Right renal pelvis (tissue), 4 donors: ENCODE measurements at places on chromosomes 1 and 21.
A peak's percentile ranks its signal among the peaks of the same experiment; 100 is the strongest.

DNA sequence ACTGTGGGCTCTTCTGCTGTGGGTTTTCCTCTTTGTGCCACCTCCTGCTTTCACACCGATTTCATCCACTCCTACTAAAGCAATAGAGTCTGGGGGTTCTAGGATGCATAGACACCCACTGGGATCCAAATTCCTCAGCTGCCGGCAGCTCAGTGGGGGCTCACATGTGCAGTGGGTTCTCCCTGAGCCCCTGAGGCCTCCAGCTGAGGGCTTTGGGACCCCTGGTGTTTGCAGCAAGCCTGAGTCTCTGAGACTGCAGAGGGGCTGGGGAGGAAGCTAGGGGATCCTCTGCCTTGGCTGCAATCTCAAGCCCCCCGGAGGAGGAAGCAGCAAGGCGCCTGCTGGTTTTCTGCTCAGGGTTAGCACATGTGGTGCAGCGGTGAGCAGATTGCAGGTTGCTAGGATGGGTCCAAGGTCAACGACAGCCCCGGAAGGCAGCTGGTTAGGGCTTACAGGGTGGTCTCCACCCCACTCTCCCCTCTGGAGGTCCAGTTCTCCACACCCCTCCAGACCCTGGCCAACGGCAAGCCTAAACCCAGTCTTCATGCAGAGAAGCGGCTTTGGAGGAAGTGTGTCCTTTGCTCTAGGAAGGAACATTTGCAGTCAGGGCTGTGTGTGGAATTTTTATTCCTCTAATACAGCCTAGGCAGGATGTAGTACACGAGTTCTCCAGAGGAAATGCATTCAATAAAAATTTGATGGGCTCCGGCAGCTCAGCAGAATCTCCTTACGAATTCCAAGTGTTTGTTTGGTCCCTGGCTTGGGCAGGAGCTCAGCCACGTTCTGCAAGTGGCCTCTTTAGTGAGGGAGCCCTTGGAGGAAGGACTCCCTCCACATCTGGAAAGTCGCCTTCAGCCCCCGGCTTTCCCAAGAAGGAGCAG lies 269.1 kb upstream of the VAMP3 start:
- no peak for DNase-seq

DNA sequence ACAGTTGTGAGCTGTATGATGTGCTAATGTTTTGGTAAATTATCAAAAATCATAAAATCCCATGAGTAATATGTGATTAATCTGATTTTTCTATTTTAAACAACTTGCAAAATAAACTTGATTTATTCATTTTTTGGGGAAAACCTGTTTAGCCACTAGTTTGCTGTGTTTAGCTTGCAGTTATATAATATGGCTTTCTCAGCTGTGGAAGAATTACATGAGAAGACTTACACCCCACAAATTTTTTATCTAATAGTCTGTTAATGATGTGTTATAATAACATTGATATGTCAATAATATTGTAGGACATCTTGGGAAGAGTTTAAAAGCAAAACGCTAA lies 2.4 kb upstream of the ERRFI1 start:
- DNase-seq: no peak

GRCh38 chr1:41802532-41803501 lies 115.9 kb downstream of the HIVEP3 start:
- no peak for DNase-seq

GRCh38 chr1:152043870-152044269 lies 7.1 kb upstream of the S100A11 start:
- DNase-seq: no peak

GRCh38 chr1:229248821-229249817 lies 21.8 kb upstream of the RAB4A start:
- DNase-seq: no peak

DNA sequence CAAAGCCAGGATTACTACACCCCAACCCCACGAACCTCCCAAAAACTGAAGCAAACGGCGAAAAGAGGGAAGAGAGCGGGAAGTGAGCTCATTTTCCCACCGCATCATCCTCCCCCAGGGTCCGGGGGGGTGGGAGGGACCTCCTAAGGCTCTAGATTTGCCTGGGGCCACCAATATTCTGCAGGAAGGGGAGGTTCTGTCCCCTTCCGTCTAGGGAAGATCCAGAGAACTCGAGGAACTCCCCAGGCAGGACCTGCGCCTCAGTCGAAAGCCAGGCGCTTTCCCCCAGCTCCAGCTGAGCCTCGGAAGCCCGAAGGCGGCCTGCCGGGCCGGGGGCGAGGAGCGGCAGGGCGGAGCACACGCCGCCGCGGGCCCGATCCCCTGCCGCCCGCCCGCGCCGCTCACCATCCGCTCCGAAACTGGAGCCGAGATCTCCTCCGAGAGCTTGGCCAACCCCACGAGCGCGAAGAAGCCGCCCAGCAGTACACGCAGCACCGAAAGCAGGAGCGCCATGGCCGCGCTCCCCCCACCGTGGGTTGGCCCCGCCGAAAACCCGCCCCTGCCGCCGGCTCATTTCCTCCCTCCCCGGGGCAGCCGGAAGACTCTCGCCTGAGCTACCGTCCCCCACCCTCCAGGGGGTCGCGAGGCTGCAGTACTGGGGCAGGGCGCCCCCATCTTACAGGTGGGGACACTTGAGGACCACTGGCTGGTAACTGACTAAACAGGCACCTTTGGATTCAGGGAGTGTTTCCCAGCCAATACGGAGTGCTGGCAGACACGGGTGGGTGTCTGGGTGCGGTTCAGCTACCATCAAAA lies at the start of gene TMEM35B:
TMEM35B (minus strand) TSS at position 555 of the 816 bp plus-strand sequence; CDS start at position 513, 42 bp downstream.
- DNase-seq: peak; percentile 32

- no peak for DNase-seq
These were observed 91.4 kb upstream of the LYPLAL1 start for GRCh38 chr1:219081943-219082925.

DNA sequence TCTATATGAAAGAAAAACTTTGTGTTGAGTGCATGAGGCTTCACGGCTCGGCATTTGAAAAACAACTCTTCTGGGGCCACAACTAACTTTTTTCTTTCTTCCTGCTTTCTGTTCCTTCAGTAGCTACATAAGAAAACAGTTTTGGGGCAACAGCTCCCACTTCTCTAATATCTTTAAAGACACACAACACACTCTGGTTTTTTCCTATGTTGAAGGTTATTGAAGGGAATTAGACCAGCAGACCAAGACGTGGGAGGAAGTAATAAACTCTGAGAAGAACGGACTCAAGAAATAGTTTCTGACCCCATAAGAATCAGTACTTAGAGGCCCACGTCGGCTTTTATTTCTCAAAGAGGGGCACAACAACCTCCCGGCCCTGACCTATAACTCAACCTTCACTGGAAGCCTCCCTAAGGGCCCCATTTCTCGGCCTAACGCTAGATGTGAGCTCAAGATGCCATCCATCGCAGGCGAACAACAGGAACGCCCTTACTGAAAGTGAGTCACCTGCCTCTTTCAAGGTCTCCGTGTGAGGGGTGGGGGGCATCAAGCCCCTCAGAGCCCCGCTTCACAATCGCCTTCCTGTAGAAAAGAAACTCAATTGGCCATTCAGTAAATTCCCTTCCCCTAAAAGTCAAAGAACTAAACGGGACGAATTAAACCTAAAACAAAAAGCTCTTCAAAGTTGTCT lies 844 bp downstream of the ZMYM6 start:
- DNase-seq: peak; percentile 5

DNA sequence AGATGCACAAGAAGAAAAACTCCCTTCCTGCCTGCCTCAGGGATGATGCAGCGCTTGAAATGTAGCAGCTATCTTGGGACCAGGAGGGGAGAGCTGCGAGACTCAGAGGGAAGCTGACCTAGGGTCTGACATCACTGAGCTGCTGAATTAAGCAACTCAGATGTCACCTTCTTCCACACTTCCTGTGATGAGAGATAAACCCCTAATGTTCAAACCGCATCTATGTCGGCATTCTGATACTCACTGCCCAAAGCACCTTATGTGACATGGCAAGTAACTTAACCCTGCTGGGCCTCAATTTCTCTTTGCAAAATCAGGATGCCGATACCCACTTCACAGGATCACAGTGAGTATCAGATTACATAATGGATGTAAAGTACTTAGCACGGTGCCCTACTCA lies 9.1 kb upstream of the AK2 start:
- DNase-seq: no peak

- DNase-seq: no peak
These were observed 47.8 kb downstream of the AZIN2 start for GRCh38 chr1:33128781-33129180.

DNA sequence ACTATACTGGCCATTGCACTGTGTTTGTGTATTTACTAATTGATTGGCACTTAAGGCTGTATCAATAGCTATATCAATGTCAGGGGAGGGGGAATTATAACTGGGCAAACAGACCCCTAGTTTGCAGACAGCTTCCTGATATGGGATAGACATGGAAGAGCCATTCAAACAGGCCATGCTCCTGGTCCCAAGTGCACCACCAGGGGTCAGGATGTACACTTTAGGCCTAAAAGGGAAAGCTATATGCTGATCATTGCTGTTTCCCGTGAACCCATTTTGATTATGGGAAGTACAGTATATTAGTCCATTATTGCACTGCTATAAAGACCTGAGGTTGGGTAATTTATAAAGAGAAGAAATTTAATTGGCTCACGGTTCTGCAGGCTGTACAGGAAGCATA lies 124.9 kb upstream of the BACE2 start:
- DNase-seq: no peak

- no peak for DNase-seq
These were observed 232.3 kb downstream of the HMCN1 start for GRCh38 chr1:185966471-185966870.

DNA sequence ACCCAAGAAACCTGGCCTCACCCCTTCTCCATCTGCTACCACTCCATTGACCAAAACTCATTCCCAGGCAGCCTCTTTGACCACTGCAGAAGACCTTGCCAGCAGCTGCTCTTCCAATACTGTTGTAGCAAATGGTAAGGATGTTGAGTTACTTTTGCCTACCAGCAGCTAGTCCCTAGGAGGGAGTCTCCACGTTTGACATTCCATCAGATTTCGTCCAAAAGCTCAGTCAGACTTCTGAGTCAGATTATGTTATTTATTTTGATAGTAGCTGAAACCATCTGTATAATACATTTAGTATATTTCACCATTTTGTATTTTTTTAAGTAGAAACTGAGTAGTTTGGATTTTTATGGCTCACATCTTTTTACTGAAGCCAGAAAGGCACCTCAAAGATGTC lies 51.5 kb upstream of the WNT2B start:
- DNase-seq: no peak

DNA sequence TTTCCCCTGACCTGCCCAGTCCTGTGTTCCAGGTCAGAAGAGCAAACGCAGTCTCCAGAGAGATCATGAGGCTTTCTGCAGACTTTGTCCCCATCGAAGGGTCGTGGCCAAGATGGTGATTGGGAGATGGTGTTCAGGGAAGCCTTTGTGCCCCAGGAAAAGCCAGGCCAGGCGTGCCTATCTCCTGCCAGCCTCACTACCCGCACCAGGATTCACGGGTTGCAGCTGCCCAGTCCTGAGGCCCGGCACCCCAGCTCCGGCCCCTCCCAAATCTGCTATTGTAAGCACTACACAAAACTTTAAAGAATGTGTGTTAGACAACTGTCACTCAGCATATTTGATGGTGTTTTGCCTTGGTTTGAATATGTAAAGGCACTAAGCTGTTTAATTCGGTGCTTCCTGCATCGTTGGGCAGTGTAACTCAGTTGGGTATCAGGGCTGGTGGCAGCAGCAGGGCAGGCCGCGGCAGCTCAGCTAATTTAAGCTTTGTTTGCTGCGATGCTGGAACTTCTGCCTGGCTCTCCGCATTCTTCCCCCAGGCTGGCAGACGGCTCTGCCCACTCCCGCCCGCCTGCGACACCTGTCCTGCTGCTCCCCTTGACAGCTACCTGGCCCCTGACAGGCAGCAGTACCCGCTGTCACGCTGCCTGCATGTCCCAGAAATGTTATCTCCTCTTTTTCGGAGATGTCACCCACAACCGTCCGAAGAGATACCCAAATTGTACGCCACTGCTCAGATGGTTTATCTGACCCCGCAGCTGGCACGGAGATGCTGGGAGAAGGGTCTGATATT lies 209.0 kb upstream of the VAMP3 start:
- no peak for DNase-seq

GRCh38 chr1:38197312-38198061 lies 150.9 kb upstream of the POU3F1 start:
- DNase-seq: no peak

GRCh38 chr1:203491664-203492063 lies 2.3 kb upstream of the OPTC start:
- no peak for DNase-seq

DNA sequence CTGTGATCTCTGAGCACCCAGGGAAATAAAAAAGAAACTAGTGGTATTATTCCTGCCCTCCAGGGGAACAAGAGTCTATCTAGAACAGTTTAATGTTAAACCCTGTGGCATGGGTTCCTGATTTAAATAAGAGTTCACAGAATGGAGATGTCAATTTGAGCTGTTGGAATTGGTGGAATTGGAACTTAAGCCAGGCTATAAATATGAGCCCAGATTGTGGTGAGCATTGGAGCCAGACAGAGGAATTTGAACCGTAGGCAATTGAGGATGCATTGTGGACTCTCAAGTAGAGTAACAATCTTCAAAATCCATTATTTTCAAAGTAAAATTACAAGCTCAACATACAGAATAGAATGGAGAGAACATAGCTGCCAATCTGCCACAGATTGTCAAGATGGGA lies 98.2 kb downstream of the NEK7 start:
- no peak for DNase-seq

DNA sequence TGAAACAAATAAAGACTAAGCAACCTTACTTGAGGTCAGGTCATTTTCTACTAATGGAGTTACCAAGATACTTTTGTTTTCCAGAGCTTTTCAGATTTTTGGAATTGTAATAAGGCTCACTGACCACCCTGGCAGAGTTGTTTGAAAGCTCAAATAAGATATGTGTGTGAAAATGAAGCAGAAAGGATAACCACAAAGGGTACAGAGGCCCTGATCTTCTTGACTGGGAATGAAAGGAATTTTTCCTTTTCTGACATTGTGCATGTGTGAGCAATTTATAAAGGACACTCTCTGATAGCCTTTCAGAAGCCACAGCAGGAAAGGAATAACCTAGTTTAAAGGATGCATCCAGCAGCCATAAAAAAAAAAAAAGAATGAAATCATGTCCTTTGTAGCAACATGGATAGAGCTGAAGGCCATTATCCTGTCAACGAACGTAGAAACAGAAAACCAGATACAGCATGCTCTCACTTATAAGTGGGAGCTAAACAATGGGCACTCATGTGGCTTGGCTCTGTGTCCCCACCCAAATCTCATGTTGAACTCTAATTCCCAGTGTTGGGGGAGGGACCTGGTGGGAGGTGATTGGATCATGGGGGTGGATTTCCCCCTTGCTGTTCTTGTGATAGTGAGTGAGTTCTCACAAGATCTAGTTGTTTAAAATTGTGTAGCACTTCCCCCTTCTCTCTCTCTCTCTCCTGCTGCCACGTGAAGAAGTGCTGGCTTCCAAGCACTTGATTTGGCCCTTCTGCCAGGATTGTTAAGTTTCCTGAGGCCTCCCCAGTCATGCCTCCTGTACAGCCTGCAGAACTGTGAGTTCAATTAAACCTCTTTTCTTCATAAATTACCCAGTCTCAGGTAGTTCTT lies 3.1 kb upstream of the SRP9 start:
- no peak for DNase-seq
